ENCODE measurements at places on chromosomes 3 and 15.
A peak's percentile ranks its signal among the peaks of the same experiment; 100 is the strongest.

GRCh38 chr3:66762916-66763693 lies 235.0 kb upstream of the KBTBD8 start:
- no peak for DNase-seq

DNA sequence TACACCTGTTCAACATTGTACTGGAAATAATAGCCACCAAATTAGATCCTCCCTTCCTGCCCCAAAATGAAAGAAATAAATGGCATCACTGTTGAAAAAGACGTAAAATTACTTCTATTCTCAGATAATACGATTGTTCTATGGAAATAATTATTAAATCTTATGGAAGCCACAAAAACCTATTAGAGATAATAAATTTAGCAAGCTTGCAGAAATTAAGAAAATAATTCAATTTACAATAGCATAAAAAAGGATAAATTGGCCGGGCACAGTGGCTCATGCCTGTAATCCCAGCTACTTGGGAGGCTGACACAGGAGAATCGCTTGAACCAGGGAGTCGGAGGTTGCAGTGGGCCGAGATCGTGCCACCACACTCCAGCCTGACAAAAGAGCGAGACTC lies 57.8 kb downstream of the PPCDC start:
- DNase-seq, result no peak

DNA sequence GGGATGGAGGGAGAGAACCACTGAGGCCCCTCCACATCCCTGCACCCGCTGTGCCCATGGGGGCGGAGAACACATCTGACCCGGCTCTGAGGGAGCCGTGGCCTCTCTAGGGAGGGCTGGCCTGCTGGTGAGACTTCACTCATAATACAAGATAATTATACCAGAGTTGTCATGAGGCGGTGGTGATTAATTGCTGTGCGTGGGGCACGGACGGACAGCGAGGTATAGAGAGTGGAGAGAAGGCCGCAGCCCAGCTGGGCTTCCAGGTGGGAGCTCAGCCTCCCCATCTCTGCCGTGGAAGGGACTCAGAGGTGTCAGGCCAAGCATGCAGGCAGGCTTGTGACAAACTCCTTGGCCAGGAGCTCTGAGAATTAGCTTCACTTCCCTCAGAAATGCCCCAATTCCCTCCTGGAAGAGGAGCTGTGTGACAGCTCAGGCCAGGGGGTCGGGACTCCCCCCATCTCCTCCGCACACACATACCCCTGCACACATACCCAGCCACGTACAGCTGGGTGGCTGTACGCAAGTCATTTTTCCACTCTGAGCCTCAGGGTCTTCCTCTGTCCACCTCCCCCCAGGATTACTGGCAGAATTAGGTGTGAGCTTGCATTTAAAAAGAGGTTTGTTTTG lies 6.0 kb upstream of the GATA2 start:
- DNase-seq, result no peak

DNA sequence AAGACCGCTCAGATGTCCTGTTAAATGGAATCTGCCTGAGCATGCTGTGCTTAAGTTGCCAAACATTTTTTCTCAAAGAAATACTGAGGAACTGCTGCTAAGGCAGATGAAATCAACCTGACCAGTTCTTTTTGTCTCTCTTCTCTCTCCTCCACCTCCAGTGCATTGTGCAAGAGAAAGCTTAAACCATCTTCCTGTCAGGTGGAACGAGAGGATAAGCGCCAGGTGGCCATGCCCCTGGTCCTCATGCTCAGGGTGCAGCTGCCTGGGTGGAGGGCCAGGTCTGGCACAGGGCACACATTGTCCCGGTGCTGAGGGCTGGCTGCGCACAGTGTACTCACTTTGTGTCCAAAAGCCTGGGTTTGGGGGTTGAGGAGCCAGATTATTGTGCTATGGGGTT lies 176.2 kb upstream of the TP63 start:
- no peak for DNase-seq

DNA sequence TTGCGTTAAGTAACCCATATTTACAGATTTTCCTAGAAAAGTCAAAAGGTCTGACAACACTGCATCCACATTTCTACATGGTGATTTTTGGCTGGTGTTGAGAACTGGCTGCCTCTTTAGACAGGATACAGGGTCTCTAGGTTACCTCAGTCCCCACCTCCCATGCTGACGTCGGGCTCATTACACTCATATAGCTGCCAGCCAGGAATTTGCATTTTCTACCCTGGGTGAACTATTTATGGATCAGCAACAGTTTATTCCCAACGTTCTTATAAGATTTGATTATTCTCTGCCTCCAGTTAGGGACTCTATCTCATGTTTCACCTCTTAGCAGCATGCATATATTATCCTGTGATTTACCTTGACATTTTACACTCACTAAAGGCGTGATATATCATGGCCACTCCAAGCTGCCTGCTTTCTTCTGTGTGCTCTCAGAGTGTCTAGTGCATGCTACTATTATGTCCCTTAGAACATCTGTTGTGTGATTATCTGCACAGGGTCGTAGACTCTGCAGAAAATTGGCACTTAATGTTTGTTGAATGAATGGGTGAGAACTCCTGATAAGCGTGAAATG lies 49.0 kb downstream of the CLDN11 start:
- no peak for DNase-seq

- no peak for DNase-seq
These were observed 66.4 kb downstream of the B3GALNT1 start for GRCh38 chr3:161038725-161039124.

- DNase-seq, result no peak
These were observed 36.1 kb upstream of the STRIT1 start for GRCh38 chr3:155329513-155330048.

DNA sequence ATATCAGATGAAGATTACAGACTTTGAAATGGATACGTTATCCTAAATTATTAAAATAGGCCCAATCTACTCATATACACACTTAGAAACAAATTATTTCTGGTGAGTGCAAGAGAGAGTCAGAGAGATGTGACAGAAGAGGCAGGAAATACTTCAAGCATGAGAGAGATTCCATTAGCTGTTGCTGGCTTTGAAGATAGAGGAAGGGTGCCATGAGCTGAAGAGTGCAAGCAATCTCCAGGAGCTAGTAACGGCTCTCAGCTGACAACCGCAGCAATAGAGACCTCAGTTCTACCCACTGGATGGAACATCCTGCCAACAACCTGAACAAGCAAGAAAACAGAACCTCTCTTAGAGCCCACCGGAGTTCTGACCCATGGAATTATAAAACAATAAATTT lies 270.7 kb upstream of the SLITRK3 start:
- no peak for DNase-seq

DNA sequence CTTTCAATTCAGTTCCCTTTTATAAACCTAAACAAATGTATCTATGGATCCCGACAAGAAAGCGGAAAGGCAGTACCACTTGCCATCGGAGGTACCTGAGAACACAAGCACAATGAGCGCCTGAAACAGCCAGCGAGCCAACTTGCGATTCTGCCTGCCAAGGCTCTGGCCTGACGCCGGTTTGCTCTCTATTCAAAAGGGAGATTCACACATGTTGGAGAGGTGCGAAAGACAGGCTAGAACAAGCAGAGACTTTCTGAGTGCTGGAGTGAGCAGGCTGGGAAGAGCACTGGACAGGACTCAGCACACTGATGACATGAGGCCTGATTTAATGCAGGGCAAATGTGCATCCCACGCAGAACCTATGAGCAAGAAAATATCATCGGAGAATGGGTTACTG lies 17.7 kb upstream of the PRR23E start:
- DNase-seq, result no peak

GRCh38 chr3:136186344-136186743 lies 9.8 kb downstream of the MSL2 start:
- no peak for DNase-seq

GRCh38 chr3:133474251-133474801 lies 74.5 kb downstream of the BFSP2 start:
- DNase-seq, result no peak

DNA sequence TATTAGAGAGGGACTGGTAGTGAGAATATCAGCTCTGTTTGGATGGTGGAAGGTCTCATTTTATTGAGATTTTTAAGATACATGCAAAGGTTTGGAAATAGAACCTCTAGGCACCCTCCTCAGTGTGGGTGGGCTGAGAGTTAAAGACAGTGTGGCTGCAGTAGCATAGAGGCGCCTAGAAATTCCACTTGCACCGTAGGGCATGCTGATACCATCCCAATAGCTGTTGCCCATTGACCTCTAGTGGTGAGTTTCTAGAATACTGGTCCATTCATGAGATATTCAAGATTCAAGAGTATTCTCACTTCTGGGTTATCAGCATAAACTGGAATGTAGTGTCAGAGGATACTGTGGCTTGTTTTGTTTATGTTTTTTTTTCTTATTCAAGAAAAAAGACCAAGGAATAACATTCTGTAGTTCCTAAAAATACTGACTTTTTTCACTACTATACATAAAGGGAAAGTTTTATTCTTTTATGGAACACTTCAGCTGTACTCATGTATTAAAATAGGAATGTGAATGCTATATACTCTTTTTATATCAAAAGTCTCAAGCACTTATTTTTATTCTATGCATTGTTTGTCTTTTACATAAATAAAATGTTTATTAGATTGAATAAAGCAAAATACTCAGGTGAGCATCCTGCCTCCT lies 87.2 kb downstream of the TGFBR2 start:
- DNase-seq, result peak; percentile 5

GRCh38 chr15:35495080-35495479 lies 50.9 kb downstream of the DPH6 start:
- DNase-seq, result no peak

GRCh38 chr3:50155891-50156290 lies 767 bp downstream of the SEMA3F start:
- no peak for DNase-seq

GRCh38 chr3:16349986-16350596 lies 85.1 kb downstream of the OXNAD1 start:
- DNase-seq, result no peak

DNA sequence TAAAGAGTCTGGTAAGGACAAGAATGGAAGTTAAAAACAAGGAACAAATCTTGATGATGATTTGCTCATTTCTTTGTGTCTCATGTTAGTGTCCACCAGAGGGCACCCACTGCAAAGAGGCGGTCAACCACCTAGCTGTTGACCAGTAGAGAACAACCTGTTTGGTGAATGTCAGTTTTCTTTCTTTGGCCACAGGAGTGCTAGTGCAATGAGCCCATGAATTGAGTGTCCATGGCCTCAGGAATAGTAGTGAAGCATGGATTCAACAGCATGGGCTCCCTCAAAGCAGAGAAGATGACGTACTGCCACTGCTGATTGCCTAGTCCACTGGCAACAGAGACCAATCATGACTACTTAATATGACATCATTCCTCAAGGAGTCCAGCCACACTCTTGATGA lies 10.7 kb upstream of the CNTN6 start:
- no peak for DNase-seq

DNA sequence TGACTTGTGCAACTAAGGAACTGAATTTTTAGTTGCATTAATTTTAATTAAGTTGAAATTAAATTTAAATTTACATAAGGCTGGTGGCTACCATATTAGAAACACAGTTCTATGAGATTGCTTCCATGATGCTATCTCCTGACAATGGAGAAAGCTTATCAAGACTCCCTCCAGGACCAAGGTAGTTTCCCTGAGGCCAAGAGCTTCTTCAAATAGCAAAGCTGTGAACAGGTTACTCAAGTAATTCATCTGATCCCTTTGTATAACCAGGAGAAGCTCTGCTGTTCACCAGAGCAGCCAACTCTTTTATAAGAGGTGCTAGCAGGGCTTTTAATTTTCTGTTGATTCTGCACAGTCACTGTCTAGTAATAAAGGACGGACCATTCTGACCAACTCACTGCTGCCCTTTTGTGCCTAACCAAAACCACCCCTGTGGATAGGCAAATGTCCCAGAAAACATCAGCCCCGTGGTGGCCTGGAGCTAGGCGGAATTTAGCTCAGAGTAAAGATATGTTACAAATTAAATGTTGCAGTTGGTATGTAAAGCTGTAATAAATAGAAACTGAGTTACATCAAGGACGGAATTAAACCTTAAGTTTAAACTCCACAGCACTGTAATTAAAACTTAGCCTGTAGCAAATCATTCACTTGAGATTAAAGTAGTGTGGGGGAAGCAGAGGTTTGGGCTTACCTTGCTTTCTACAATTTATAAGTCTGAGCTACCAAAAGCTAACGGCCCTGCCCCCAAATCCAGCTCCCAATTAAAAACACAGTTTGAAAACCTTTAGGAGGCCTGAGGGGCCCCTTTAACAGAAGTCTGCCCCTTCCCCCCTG lies 55.6 kb upstream of the LRTM1 start:
- DNase-seq, result no peak

DNA sequence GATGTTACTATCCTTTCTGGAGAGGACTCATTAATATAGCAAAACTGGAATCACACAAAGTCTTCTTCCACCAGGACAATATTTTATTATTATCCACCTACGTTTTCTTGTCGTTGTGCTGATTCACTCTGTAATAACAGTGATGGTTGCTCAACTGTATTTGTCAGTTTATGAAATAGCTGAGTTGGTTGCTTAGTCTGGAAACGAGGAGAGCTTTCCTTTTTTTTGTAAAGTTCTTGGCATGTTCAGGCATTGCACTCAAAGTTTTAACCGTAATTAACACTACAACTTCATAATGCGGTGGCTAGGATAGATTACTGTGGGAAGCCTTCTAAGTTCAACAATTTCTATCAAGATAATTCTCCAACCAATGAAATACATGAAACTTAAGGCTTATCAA lies 131.2 kb downstream of the RAP2B start:
- DNase-seq, result no peak

DNA sequence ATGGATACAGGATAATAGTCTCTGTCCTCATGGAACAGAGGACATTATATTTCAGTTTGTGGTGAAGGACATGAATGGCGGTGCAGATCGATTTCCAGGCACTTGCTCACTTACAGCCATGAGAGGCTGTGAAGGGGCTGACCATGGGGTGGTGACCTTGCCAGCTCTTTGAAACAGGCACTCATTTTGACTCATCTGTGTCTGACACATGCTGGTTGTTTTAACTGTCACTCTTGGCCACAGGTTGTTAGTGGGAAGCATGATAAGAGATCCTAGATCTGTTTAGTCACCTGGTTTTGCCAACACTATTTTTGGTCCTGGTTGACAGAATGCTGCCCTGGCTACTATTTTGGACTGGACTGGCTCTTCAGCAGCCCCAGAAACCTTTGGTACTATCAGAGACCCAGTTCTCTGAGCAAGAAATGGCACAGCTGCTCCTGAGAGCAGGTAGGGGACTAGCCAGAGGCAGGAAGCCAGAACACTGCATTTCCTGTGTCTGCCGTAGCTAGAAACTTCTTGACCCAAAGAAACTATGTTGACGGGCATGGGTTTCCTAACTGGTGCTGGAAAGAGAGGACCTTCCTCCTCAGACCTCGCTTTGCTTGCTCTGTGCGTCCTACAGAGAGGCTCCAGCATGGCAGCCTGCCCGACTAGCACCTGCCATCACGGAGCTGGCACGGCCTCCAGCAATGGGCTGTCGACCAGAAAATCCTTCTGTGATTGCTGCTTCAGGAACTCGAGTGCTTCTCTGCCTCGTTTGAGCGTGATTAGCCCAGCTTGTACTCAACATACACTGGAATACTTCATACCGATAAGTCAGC lies 6.3 kb downstream of the PXYLP1 start:
- no peak for DNase-seq

- no peak for DNase-seq
These were observed 98.5 kb downstream of the CACNA1D start for GRCh38 chr3:53592862-53593261.
